ENCODE measurements at places on chromosomes 3 and 15. TPM values are rescaled to one million over a fixed set of nuclear protein-coding genes. Genes with fewer than 3 reads are reported as not detected.

Gene SNX22
- 0.23 TPM for polyA plus RNA-seq

Gene TFRC
- 208 TPM for polyA plus RNA-seq

Gene PHLDB2
- 3.0 TPM for polyA plus RNA-seq

Gene TPRG1
- polyA plus RNA-seq: 0.78 TPM

Gene DISP2
- 0.52 TPM for polyA plus RNA-seq

Gene ECE2
- polyA plus RNA-seq: not detected

Gene NR2E3
- polyA plus RNA-seq: not detected

Gene NUP210
- polyA plus RNA-seq: 0.29 TPM

Gene GOLGA8B
- 2.3 TPM for polyA plus RNA-seq

- H3K27ac ChIP-seq: peak overlapping the region; percentile 68
- H3K36me3 ChIP-seq: no peaks in the 10 kb centered on the region
- H3K4me1 ChIP-seq: peaks cover 29% of the 10 kb centered on the region
- no peak overlapping the region for H3K4me3 ChIP-seq
Measured at GRCh38 chr3:29064085-29064484, 216.8 kb upstream of the RBMS3 start.

DNA sequence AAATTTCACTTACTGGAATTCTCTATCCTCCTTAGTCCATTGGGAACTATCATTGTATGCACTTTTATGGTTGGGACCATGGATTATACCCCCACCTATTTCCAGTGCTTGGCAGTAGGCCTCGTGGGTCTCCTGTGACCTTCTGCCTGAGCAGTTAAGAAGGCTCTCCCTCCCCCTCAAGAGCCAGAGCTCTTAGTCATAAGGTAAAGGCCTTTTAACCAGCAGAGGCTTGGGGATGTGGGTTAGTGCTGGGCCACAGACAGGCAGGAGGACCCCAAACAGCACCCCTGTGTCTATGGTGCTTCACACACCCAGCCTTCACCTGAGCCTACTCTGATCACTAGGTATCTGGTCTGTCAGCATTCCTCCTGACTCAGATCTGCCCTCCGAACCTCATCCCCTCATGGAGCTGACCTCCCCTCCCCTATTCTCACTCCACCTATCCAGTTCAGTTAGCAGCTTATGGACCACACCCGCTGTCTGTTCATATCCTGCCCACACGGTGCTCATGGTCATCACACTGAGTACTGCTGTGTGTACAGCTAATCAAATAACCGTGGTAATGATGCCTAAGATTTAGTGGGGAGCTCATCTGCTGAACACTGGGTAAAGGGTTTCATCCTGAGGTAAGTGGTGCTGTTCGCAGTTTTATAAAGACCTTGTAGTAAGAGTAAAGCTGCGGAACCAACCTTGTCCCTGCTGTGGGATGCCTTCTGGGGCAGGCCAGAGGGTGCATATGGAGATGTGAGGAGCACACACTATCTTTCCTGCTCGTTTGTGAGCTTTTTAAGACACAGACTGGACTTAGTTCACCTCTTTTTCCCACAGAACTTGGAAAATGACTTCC lies 40.9 kb downstream of the KLHL18 start:
- peaks cover 3% of the 10 kb centered on the region for H3K36me3 ChIP-seq
- no peaks in the 10 kb centered on the region for H3K4me1 ChIP-seq
- no peak overlapping the region for H3K27ac ChIP-seq
- no peaks in the 10 kb centered on the region for H3K27me3 ChIP-seq
- H3K4me3 ChIP-seq: no peak overlapping the region

GRCh38 chr3:170622369-170623159 lies 36.7 kb upstream of the SLC7A14 start:
- no peaks in the 10 kb centered on the region for H3K4me1 ChIP-seq
- H3K4me3 ChIP-seq: no peak overlapping the region
- no peaks in the 10 kb centered on the region for H3K36me3 ChIP-seq
- no peaks in the 10 kb centered on the region for H3K27me3 ChIP-seq
- H3K27ac ChIP-seq: no peak overlapping the region

DNA sequence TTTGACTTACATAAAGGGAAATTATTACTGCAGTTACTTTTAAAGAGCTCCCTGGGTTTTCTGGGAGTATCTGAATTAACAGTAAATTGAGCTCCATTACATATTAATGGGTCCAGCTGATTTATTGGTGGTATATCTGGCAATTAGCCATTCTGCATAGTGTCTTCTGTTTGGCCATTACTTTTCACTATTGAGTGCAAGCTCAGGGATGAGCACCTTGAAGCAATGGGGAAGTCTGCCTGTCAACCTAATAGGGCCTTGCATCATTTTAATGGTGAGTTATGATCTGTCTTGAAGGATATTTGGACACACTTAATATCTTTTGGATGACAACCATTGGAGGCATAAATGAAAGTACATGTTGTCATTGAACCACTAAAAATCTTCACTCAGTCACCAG lies 73.8 kb downstream of the MFSD1 start:
- H3K4me3 ChIP-seq: no peak overlapping the region
- H3K4me1 ChIP-seq: no peaks in the 10 kb centered on the region
- H3K27ac ChIP-seq: no peak overlapping the region
- no peak for DNase-seq
- H3K36me3 ChIP-seq: no peaks in the 10 kb centered on the region
- H3K27me3 ChIP-seq: no peaks in the 10 kb centered on the region

GRCh38 chr3:173065543-173065981 lies 75.5 kb downstream of the SPATA16 start:
- H3K36me3 ChIP-seq: no peaks in the 10 kb centered on the region
- H3K4me3 ChIP-seq: no peak overlapping the region
- no peak for DNase-seq
- H3K27me3 ChIP-seq: no peaks in the 10 kb centered on the region
- H3K4me1 ChIP-seq: no peaks in the 10 kb centered on the region

DNA sequence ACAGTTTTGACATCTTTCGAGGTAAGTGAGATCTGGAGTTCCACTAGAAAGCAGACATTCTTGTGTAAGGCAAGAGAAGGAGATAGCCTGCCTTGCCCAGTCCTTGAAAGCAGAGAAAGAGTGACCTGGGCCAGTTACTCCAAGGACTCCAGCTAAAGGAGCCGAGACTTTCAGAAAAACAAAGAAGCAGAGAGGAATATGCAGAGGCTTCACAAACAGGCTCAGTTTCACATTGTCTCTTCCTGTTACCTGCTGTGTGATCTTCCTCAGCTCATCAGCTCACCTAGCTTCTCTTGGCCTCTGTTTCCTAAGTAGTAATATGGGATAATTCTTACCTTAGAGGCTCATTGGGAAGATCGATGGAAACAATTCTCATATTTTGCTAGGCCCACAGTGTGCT lies 81.0 kb downstream of the CDC25A start:
- no peaks in the 10 kb centered on the region for H3K4me1 ChIP-seq
- H3K27ac ChIP-seq: no peak overlapping the region
- H3K27me3 ChIP-seq: no peaks in the 10 kb centered on the region
- H3K4me3 ChIP-seq: no peak overlapping the region

DNA sequence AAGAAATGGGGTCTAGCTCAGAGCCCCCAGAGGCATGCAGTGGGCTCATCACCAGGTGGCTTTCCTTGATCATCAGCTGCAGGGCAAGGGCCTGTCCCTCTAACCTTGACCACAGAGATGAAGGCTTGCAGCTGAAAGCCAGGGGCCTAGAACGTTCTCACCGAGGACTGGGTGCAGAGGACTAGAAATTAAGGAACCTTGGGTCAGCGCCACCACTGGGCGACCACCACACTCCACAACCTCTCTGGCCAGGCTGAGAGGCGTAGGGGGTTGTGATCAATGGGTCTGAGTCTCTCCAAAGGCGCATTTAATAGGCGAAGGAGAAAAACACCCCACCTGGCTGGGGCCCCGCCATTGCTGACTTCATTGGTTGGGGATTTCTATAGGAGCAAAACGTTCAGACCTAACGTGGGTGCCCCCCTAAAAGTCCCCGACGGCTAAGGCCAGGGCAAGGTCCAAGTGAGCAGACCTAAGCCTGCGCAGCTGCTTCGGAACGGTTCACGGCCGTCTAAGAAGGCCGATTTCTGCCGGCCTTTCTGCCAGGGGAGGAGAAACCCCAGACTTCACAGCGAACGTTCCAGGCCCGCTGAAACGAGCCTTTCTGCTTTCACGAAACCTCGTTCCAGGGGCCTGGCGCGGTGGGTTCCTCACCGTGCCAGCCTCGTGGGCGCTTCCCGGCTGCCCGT lies 915 bp downstream of the BCL2L10 start:
- H3K4me1 ChIP-seq: no peaks in the 10 kb centered on the region
- H3K4me3 ChIP-seq: peak overlapping the region; percentile 48
- H3K36me3 ChIP-seq: no peaks in the 10 kb centered on the region
- H3K27me3 ChIP-seq: peaks cover 3% of the 10 kb centered on the region
- H3K27ac ChIP-seq: no peak overlapping the region
- no peak for DNase-seq

DNA sequence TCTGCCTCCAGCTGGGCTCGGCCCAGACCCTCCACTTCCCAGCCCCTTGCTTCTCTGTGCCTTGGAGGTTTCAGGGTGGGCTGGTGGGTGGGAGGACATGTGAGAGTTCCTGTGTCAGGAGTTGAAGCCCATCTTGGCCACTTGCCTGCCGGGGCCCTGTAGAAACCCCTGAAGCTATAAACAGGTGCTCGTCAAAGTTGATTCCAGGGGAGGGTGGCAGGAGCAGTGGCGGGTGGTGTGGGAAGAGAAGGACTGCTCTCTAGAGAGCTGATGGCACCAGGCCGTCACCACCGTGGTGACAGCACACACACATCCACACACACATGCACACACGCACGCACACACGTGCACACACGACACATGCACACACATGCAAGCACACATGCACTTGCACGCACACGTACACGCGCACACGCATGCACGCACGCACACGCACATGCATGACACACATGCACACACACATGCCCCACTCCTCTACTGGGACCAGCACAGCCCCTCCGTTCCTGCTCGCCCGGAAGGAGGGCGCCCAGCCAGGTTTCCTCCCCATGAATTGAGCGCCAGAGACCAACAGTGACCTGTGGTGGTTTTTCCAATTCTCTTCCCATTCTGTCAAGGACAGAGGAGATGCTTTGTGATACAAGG lies 56.3 kb upstream of the CGNL1 start:
- DNase-seq: no peak
- no peak overlapping the region for H3K4me3 ChIP-seq
- no peaks in the 10 kb centered on the region for H3K36me3 ChIP-seq
- no peak overlapping the region for H3K27ac ChIP-seq
- no peaks in the 10 kb centered on the region for H3K4me1 ChIP-seq
- no peaks in the 10 kb centered on the region for H3K27me3 ChIP-seq

DNA sequence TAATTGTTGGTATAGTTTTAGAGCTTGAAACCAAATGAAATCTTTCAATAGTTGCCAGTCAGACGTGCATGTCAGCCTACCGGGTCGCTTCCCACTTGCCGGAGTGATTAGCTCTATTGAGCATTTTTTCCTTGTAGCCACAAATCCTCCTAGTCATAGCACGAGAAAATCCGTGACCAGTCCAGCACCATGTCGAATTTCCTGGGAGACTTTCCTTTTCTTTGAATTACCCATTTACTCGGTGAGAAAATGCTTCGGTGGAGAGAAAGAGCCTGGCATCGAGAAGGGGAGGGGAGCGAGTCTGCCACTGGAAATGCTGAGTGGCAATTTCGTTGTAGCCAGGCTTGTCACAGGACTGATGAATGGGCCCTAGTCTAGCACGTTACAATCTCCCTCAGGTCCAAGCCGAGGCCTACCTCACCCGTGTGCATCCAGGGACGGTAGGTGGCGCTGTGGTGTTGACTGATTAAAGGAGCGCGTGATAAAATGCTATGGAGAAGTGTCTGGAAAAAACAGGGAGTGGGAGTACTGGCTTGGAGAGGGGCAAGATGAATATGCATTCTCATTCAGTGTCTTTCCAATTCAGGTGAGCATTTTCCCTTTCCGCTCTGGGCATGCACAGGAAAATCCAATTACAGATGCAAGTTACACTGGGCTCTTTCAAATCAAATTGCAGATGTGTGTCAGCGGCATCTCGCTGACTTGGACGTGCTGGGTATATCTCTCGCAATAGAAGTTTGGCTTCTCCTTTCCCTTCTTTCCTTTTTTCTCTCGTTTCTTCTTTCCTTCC lies 238.8 kb downstream of the EDEM1 start:
- H3K36me3 ChIP-seq: no peaks in the 10 kb centered on the region
- DNase-seq: peak; percentile 75
- no peaks in the 10 kb centered on the region for H3K27me3 ChIP-seq

DNA sequence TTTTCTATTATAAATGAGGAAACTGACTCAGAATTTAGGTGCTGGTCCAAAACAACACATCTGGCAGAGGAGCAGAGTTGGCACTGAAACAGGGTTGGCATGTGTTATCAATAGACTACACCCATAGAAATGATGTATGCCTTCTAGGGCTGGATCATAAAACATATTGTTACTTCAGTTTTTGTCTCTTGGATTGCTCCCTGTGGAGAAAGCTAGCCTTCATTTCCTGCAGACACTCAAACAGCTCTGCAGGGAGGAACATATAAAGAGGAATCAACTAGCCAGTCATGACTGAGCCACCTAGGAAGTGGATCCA lies 507 bp upstream of the MRPL3 start:
- H3K27ac ChIP-seq: peak overlapping the region; percentile 85
- H3K4me3 ChIP-seq: peak overlapping the region; percentile 91
- H3K36me3 ChIP-seq: peaks cover 24% of the 10 kb centered on the region
- H3K4me1 ChIP-seq: peaks cover 15% of the 10 kb centered on the region

DNA sequence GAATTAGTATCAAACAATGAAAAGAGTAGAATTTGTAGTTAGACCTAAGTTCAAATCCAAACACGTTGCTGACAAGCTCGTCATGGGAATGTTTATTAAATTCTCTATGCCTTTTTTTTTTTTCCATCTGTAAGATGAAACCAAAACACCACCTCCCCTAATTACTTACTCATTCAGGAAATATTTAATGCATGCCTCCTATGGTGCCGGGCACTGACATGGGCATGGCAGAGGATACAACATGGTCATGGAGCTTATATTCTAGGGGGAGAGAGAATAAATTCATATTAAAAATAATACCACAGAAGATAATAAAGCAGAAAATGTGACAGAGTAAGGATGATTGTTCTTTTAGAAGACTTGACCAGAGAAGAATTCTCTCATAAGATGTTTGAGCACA lies 215.8 kb downstream of the RYR3 start:
- no peak overlapping the region for H3K27ac ChIP-seq
- H3K4me3 ChIP-seq: no peak overlapping the region

GRCh38 chr3:193481436-193481835 lies 73.3 kb downstream of the ATP13A4 start:
- H3K27me3 ChIP-seq: no peaks in the 10 kb centered on the region
- H3K27ac ChIP-seq: no peak overlapping the region
- H3K4me1 ChIP-seq: no peaks in the 10 kb centered on the region
- no peaks in the 10 kb centered on the region for H3K36me3 ChIP-seq
- H3K4me3 ChIP-seq: no peak overlapping the region

DNA sequence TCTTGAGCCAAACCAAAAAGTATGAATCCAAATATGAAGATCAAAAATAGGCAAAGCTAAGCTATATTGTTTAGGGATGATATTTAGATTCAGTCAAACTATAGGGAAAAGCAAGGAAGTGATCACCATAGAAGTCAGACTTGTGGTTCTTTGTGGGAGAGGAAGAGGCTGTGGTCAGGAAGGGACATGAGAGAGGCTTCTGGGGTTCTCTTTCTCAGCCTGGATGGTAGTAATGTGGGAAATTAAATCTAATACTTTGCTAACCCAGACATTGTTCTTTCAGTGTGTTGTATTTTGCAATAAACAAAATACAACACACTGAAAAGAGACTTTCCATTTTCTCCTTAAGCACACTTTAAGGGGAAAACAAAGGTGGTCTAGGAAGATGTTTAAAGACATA lies 3.1 kb downstream of the CX3CR1 start:
- H3K36me3 ChIP-seq: no peaks in the 10 kb centered on the region
- H3K27me3 ChIP-seq: no peaks in the 10 kb centered on the region
- H3K4me1 ChIP-seq: peaks cover 14% of the 10 kb centered on the region
- H3K27ac ChIP-seq: no peak overlapping the region
